ENCODE measurements at places on chromosomes 4 and X.

- DNase-seq: no peak
Observed at GRCh38 chr4:128483816-128484215, 196.2 kb upstream of the PGRMC2 start.

- DNase-seq: no peak
Observed at GRCh38 chr4:155522201-155522600, 144.4 kb upstream of the GUCY1A1 start.

- DNase-seq: no peak
Observed at GRCh38 chr4:72205298-72205697, 173.5 kb downstream of the NPFFR2 start.

DNA sequence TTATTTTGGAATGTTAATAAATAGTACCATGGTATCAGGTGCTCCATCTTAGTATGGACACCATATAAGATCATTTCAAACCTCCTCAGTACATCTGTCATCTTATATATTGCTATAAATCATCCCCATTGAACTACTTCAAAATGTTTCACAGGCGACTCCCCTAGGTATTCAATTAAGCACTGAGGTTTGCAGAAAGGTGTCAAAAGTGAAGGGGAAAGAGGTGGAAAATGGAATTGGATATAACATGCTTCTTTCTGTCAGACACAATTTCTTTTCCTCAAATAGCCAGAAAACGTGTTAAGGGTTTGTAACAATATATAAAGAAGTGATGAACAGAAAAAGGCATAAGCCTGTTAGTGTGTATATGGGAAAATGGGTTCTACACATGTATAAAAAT lies 325.5 kb downstream of the GRID2 start:
- DNase-seq: no peak

Data from brain (organoid and tissue), 16 donors.